ENCODE measurements at places on chromosomes 16 and 17. TPM values are rescaled to one million over a fixed set of nuclear protein-coding genes. Genes with fewer than 3 reads are reported as not detected.

- DNase-seq = peak; percentile 76
These were observed 8.7 kb downstream of the HOXB1 start for GRCh38 chr17:48522031-48522653.

The XYLT1 gene
- 8.0 TPM for total RNA-seq

DNA sequence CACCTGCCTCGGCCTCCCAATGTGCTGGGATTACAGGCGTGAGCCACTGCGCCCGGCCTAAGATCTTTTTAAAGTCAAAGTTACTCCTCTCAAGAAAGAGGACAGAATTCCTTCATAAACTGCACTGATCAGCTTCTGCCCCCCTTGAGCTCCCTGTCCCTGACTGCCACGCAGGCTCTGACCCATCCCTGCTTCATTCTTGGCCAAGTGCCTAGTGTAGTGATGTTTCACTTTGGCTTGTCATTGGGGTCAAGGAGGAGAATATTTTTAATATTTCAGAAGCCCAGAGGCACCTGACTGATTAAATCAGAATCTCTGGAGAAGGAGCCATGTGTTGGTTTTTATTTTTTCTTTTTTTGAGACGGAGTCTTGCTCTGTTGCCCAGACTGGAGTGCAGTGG lies 9.1 kb downstream of the MRM1 start:
- DNase-seq = no peak

GRCh38 chr17:12229335-12229734 lies 208.7 kb downstream of the MAP2K4 start:
- no peak for DNase-seq

- no peak for DNase-seq
These were observed 28.8 kb upstream of the XYLT2 start for GRCh38 chr17:50317121-50317520.

GRCh38 chr16:4317532-4318450 lies 1.9 kb downstream of the GLIS2 start:
- DNase-seq = peak; percentile 51

The NUDT21 gene
- total RNA-seq = 234 TPM

Measured in Calu3 (cell line).